ENCODE measurements at places on chromosomes 4 and X.
A peak's percentile ranks its signal among the peaks of the same experiment; 100 is the strongest.

DNA sequence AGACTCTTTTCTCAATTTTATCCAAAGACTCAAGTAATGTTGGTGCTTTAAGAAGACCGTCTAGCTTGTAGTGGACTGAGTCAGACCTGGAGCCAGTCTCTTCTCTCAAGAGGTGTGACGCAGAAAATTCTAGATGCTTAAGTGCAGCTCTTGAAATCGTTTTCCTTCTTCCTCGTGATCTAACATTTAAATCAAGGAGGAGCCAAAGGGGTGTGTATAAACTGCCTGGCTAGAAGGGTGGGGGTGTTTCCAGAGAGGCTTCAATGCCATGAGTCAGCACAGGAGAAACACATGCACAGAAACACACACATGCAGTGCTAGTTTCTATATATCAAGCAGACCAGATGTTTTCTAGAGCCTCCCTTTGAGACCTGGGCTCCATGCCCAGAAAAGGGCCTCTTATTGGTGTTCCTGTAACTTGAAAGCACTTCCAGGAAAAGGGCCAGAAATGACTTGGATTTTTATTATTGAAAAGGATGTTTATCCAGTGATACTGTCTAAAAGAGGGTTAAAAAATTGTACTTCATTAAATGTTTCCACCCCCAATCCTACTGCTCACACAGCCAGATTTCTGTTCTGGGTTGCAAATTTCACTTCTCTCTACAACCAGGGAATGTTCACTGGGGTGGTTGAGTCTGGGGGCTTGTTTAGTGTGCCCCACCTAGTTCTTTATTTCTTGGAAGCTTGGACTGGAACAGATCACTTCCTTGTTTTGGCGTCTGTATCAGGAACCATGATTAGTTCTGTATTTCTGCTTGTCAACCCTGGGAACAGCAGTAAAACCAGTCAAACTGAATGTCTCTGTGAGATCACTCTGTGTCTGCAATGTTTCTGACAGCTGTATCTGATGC is at the start of gene CLIC2:
CLIC2 (minus strand) TSS at position 129 of the 851 bp plus-strand sequence. CDS start 187 bp downstream, outside the sequence.
- DNase-seq: peak; percentile 34

- DNase-seq: no peak
Observed at GRCh38 chr4:98745366-98745765, 87.0 kb upstream of the TSPAN5 start.

GRCh38 chrX:68691921-68692320 is 44.5 kb downstream of the STARD8 start:
- DNase-seq: no peak

DNA sequence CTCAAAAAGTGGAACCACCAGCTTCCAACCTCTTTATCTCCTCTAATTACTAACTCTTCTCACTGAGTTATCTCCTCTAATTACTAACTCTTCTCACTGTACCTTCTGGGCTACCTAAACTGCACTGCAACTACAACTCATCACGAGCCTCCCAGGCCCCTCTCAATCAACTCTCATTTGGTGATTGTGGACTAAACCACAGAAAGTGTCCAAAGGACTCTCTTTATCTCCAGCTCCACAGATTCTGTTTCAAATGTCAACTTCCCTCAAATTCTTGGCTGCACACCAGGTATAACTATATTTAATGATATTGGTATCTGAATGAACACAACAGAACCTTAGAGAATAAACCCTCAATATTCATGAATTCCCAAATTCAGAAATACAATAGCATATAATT is 182.9 kb downstream of the MAML3 start:
- no peak for DNase-seq

- DNase-seq: peak; percentile 1
Observed at GRCh38 chrX:68941385-68941952, 112.6 kb downstream of the EFNB1 start.

GRCh38 chr4:45679411-45679810 is 444.4 kb downstream of the GABRG1 start:
- no peak for DNase-seq

GRCh38 chr4:38449506-38450174 is 214.4 kb upstream of the KLF3 start:
- peak; percentile 45 for DNase-seq

- no peak for DNase-seq
Observed at GRCh38 chr4:75963558-75963957, 22.7 kb upstream of the NAAA start.

DNA sequence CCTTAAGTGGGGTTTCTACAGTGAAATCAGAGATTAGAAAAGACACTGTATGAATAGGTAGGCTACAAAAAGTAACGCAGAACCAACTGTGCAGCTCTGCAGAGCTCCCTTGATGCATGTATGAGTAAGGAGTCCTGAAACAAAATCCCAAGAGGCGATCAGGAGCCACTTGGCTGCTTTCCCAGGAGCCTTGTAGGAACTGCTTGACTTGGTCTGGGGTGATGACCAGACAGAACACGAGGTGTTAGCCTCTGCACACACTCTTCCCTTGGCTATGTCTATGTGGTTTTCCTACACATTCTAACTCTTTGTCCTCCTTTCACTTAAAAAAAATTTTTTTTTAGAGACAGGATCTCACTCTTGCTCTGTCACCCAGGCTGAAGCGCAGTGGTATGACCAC is 22.8 kb upstream of the AP1S2 start:
- peak; percentile 23 for DNase-seq

DNA sequence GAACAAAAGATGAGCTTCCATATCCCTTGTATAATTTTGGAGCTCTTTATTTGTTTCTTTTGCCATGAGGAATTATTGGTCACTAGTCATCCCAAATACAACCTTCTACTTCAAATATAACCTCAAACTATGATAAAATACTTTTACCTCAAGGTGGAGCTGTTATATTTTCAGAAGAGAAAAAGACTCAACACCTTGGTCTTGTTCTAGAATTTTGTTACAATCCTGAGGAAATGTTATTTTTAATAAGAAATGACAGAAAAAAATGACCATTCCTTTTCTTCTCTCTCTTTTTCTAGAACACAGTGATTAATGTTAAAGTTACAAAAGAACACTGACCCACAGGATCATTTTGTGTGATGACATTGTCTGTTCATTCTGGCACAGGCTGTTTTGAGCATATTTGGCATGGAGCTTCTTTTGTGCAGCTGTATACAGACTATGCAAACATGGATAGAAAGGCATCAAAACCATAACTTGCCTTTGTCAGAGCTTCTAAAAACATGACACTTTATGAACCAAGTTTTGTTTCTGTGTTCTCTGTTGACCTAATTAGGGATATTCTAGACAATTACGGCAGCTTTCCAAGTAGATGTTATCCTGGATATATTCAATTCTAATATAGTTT is 159.6 kb upstream of the CTSO start:
- DNase-seq: no peak

GRCh38 chrX:150582338-150582948 is 14.0 kb downstream of the MTM1 start:
- DNase-seq: no peak

- peak; percentile 80 for DNase-seq
Observed at GRCh38 chr4:102439236-102439614, 61.9 kb upstream of the NFKB1 start.

DNA sequence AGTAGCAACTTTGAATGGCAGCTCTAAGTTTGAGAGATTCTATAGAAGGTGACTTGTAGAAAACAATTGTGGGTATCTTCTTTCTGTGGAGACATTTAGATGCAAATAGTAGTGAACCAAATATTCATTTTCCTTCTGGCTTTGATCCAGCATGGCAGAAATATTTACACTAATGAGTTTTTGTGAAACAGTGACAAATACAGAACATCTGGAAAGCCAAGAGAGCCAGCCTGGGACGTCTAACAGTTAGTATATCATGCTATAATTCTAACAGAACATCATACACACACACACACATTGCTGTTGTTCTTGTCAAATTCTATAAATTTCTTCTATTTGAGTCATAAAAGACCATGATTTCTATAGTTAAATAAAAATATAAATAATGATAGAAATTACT is 1777.9 kb downstream of the ARAP2 start:
- no peak for DNase-seq

Measured in AG08395 (cell line).